ENCODE measurements at places on chromosomes 12 and 14.

- DNase-seq: no peak
These were observed 74.7 kb downstream of the NOC4L start for GRCh38 chr12:132218915-132219314.

DNA sequence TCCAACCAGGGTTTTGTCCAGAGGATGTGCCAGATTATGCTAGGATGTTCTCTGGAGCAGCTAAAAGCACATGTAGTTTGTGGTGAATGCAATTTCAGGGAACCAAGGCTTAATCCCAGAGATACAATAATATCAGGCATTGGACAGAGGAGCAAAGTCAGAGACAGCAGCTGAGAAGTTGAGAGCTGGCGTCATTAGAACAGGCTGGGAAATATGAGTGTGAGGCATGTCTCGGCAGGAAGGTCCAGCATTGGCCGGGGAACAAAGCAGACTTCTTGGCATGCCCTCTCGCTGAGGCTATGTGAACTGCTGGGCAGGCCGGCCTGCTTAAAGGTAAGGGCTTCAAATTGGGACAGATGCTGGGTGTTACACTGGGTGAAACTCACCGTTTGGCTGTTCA lies 125.4 kb downstream of the CAND1 start:
- peak; percentile 42 for DNase-seq

DNA sequence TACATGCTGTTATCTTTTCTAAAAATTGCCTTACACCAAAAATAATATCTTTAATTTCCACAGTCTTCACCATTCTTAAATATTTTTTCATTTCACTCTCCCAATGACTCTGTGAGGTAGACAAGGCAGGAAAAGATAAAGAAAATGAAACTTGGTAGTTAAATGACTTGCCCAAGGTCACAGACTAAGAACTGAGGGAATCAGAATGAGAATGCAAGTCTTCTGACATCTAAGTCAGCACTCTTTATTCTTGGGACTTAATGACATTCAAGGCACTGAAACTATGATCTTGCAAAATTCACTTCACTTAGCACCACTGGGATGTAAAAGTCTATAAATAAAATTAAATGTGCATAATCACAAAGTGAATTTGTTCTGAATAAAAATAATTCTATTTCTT lies 104.5 kb downstream of the SLC2A13 start:
- DNase-seq: no peak

DNA sequence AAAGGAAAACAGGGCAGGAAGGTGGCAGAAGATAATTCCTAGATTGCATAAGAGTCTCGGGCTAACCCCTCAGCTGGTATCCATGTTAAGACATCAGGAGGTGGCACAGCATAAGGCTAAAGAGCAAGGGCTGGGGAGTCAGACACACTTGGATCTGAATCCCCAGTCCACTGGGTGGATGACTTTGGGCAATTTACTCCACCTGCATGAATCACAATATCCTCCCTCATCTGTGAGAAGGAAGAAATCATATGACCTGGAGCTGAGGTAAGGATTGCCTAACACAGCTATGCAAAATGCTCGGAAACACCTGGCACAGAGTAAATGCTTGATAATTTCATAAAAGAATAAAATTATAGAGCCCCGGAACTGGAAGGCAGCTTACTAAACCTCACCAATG lies 217.9 kb downstream of the PIK3C2G start:
- no peak for DNase-seq

- DNase-seq: no peak
These were observed 3.6 kb upstream of the NPAS3 start for GRCh38 chr14:32934881-32935633.

- no peak for DNase-seq
These were observed 42.8 kb downstream of the ACSM4 start for GRCh38 chr12:7346551-7347225.

DNA sequence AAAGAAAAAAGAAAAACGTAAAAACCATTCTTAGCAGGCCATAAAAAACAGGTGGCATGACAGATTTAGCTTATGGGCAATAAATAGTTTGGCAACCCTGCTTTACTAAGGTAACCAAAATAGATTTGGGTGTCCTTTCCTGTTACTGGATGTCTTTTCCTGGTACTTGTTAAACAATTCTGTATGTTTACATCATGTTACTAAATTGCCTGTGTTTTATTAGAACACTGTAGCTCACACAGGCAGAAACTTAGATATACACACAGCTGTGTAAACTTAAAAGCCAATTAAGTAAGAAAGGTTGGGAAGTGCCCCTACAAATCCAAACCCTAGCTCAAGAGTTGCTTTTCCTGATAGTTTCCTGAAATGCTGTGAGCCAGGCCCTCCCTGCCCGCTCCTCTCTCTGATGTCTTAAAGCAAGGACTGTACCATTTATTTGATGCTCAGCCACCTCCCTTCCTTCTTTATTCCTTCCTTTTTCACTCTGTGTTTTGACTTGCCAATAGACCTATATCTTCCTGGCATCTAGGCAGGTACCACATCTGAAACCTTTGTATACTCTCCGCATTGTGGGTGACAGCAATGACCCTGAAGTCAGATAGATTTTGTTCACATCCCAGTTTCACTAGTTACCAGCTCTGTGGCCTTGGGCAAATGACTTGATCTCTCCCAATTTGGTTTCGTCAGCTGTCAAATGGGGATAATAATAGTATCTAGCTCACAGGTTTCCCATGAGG lies 3.7 kb upstream of the CAMKK2 start:
- DNase-seq: no peak

DNA sequence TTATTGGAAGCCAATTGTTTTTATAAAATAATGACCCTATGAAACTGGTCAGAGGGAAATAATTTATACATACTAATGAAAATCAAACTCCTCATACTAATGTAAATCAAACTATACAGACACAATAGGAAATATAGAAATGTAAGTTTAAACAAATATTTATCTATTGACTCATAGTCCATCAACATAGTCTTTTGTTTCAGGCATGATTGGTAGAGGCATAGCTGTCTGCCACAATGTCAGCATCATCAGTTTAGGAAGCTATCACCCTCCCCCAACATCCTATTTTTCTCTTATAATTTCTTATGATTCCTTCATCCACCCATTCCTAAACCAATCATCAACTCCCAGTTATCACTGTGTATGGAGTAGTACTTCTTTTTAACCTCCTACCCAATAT lies 117.7 kb downstream of the SLC38A6 start:
- DNase-seq: no peak

DNA sequence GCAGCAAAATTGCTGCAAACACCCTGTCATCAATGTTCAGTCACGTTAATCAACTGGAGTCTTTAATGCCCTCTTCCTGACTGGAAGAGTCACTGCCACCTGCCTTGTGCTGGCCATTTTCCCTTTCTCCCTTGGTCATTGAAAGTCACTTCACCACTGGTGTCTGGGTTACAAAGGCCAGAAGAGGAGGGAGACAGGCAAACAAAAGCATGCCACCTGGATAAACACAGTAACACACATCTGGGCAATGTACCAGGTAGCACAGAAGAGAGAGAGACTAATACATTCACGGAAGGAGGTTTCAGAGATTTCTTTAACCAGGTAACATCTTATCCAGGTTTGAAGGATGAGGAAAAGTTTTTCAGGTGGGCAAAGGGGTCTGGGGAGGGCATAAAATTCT lies 32.7 kb downstream of the GPHB5 start:
- no peak for DNase-seq

DNA sequence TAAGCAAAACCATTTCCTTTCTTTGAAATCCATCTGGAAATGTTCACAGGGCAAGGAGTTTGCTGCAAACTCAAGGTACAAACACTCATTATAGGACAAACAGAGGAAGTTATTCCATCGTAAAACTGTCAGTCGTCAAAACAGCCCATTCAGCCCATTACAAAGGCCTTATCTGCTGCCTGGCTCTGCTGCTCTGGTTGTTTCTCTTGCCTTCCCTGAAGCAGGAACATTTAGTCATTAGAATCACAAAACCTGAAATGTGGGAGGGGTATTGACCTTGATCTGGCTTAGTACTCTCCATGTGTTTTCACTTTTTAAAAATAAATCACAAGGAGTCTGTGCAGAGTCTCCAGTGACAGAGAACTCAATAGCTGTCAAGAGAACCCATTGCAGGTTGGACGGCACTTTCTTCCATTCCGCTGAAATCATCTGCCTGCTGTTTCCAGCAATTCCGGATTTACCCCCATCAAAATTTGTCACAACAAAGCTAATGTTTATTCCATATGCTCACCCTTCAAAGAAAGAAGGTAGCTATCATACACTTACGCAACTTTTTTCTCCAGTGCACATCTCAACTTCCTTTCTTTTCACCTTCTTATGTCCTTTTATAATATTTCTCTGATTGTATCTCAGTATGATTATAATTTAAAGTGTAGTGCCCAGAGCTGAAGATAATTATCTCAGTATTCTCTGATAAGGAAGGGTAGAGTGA lies 24.6 kb upstream of the ITPR2 start:
- DNase-seq: no peak

DNA sequence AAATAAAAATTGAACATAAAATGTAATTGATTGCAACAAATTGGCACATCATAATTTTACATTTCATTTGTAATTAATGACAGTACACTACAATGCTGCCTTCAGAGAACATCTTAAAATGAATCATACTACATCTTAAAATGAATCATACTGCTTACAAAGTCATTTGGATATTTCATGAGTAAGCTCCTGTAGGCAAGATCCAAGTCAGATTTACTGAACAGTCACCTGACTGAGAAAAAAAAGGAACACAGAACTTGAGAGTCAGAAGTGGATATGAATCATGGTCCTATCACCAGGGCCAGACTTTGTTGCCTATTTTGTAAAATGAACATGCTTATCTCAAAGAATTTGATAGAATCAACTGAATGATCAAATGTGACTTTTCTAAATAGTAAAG lies 32.7 kb upstream of the FBLN5 start:
- no peak for DNase-seq

GRCh38 chr12:2939191-2939590 lies 20.0 kb upstream of the TEAD4 start:
- no peak for DNase-seq
